Activated T-cell treated with anti-CD3 and anti-CD28 coated beads, Interleukin-2, amount 50 U/mL, for 48 hours (primary cell): ENCODE measurements at places on chromosomes 2 and 18.

DNA sequence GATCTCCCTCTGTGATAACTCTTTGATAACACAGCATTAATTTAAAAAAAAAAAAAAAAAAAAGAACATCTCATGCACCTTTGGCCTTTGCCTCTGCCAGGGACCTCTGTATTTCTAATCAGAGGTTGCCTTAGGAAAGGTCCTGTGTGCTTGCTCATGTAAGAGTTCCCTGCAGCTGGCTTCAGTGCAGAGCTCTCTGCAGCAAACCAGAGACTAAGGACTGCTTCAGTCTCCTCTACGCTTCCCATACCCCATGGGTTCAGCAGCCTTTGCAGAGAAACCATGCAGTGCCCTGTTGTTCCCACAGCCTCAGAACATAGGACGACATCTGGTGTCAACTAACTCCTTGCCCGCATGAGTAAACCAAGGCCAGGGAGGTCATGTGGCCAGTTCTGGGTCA is 236.6 kb upstream of the KLHL29 start:
- no peak for DNase-seq

- DNase-seq = no peak
These were observed 12.3 kb upstream of the SEMA4C start for GRCh38 chr2:96882230-96882629.

DNA sequence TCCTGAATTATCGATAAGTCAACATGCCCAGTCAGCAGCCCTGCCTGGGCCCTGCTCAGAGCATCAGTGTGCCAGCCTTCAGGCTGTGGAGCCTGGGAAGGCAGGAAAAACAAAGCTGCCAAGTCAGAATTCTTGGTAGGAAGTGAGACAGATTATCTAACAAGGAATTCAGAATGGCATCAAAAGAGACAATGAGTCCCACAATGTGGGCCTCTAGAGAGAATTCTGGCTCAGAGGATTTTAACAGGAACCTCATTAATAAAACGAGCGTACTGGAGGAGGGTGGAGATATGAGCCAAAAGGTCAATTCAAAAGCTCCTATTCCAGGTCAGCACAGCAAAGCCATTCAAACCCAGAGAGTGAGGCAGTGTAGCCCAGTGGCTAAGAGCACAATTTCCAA is 327.6 kb upstream of the MMADHC start:
- no peak for DNase-seq

- peak; percentile 64 for DNase-seq
These were observed at the start of gene TACR1 for GRCh38 chr2:75199428-75200011. Gene TACR1, minus strand, starts transcription at chr2:75199520. Its CDS starts 586 bp downstream, at chr2:75198934.

- no peak for DNase-seq
These were observed 525.6 kb downstream of the MBD2 start for GRCh38 chr18:53698907-53699306.

- no peak for DNase-seq
These were observed 17.0 kb upstream of the RBMS1 start for GRCh38 chr2:160510617-160511016.

- DNase-seq = no peak
These were observed 42.9 kb downstream of the ORC4 start for GRCh38 chr2:147977679-147978078.

GRCh38 chr18:59633961-59634485 is 63.2 kb downstream of the CCBE1 start:
- no peak for DNase-seq

DNA sequence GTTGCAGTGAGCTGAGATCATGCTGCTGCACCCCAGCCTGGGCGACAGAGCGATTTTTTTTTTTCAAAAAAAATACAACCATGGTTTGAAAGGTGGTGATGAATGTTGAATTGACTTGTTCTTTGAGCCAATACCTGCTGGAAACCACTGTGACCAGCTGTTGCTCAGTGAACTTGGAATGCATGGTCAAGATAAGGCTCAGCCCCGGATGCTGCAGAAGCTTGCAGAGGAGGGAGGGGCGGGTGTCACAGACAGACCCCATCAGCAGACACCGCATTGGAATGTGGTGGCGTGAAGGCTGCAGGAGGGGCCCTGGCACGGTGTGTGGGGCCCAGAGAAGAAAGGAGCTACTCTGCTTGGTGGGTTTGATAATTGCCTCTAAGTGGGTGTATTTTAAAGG is 91.6 kb downstream of the ITGB1BP1 start:
- DNase-seq = no peak

DNA sequence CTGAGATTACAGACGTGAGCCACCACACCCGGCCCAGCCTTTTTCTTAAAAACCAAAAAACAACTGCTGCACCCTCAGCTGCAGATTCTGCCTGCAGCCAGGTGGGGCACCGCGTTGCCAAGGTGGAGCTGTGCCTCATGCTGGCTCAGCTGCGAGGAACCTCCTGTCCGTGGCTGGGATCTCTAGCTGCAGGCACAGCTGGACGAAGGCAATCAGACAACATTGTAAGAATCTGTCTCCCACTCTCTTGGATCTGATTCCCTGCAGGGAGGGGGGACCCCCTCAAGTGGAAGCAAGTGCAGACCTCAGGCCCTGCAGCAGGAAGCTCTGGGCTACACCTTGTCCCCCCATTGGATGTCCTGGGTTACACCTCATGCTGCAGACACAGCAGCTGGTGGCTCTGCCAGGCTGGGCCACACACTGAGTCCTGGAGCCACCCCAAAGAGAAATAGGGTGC is 24.1 kb downstream of the CIDEA start:
- no peak for DNase-seq

GRCh38 chr2:139686205-139686604 is 906.0 kb upstream of the NXPH2 start:
- DNase-seq = no peak

DNA sequence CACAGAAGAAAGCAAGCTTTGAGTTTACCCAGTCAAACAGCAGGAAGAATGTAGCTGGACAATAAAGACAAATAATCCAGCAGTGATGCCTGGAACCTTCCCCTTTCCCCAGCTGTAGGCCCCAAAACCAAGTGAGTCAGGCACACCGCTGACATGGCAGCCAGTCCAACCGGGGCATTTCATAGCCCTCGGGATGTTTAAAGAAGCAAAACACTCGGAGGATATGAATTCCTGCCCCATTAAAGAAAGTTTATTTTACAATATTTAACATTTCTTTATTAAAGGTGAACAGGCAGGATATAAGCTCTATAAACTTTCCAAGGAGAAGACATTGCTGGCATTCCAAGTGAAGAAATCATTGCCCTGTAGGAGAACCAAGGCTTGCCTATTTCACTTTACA is 507.6 kb upstream of the TNP1 start:
- DNase-seq = no peak

DNA sequence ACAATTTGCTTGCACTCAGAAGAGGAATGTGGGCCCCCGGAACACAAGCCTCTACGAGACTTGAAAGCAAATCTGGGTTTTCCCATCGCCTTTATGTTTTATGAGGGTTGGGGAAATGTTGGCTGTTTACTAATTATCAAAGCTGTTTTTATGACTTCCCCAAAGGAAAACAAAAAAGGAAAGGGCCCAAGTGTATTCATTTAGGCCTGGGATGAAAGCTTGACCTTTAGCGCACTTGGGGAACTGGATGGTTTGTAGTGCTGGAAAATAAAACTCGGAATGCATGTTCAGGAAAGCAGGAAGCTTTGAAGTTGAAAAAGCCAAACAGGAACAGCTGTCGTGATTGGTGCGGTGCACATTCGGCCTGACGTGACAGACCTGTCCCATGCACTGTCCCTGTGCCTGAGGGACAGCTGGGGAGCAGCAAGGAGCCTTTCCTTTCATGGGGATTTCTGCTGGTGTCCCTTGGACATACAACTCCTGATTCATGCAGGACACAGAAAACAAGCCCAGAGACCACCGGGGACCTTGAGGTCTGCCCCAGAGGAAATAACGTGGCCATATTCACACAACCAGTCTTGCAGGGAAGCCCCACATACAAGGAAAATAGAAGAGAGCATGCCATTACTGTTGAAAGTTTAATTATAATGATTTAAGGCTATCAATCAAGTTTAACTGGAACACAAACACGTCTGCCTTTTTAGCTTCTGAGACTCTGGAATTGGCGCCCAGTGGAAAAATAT is 169.7 kb upstream of the APCDD1 start:
- no peak for DNase-seq

GRCh38 chr2:118493213-118493612 is 354.2 kb downstream of the EN1 start:
- no peak for DNase-seq

GRCh38 chr2:157182204-157182709 is 75.2 kb upstream of the GALNT5 start:
- no peak for DNase-seq

GRCh38 chr18:44893966-44894365 is 213.3 kb downstream of the SETBP1 start:
- DNase-seq = no peak

DNA sequence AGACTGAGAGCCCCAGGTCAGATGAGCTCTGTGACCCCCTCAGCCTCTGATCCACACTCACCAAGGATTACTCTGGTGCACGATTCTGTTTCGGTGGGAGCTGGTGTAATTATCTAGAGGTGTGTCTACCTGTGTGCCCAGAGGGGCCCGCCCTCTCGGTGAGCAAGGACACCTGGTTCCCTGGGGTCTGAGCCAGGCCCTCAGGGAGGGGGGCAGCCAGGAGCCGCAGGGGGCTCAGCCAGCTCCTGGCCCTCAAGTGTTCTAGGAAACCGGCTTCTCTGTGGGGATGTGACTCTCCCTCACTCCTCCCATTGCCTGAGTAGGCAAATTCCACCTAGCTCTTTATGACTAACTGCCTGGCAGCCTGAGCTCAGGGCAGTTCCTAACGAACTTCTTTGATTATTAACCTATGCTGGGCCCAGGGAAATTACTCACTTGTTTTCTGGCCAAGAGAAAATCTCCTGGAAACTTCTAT is 17.4 kb downstream of the AGAP1 start:
- no peak for DNase-seq

- peak; percentile 67 for DNase-seq
These were observed 83.3 kb downstream of the ICOS start for GRCh38 chr2:204019572-204020501.

- DNase-seq = no peak
These were observed 17.2 kb downstream of the GREB1 start for GRCh38 chr2:11550901-11551568.

DNA sequence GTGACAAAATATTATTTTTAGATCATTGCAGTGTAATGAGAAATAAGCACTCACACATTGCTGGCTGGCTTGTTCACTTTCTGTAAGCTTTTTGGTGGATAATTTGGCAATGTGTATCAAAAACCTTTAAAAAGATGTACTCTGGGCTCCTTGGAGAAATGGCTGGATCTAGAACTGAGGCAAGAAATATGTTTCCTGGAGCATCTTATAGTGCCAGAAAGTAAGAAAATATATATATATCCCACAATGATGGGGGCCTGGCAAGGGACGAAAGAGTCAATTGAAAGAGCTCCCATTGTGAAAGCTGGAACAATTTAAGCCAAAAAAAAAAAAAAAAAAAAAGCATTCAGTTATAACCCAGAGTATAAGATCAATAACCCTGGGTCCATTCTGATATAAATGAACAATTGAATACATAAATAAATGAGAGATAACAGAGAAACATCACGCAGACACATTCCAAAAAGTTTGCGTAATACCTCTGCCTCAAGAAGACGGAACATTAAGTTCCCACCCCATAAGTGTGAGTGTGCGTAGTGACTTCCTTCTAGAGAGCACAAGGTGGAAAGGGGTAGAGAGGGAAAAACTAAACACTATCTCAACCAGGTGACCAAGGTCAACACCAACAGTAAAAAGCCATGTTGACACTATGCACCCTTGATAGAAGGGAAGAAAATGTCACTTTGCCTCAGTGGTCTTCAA is 77.5 kb downstream of the BIN1 start:
- DNase-seq = no peak

GRCh38 chr18:36454848-36455458 is 157.4 kb downstream of the FHOD3 start:
- no peak for DNase-seq

GRCh38 chr2:27709326-27709725 is 45.6 kb downstream of the SLC4A1AP start:
- DNase-seq = no peak

GRCh38 chr2:67626656-67627055 is 229.5 kb downstream of the ETAA1 start:
- DNase-seq = no peak

GRCh38 chr18:43222501-43222900 is 54.8 kb downstream of the SYT4 start:
- no peak for DNase-seq

- DNase-seq = peak; percentile 70
These were observed 36.8 kb upstream of the WIPF1 start for GRCh38 chr2:174634130-174635014.
